ENCODE measurements at places on chromosomes 7 and 10. TPM values are rescaled to one million over a fixed set of nuclear protein-coding genes. Genes with fewer than 3 reads are reported as not detected.

The FAM131B gene
- total RNA-seq, result 0.54 TPM

The OR2A5 gene
- total RNA-seq, result not detected

The CYP2E1 gene
- 1.6 TPM for total RNA-seq

The NKX2-3 gene
- not detected for total RNA-seq

The CALHM3 gene
- total RNA-seq, result not detected

The OR2A1 gene
- total RNA-seq, result 0.39 TPM

The FAM180A gene
- 53.3 TPM for total RNA-seq

The SHH gene
- total RNA-seq, result not detected

The TBXAS1 gene
- 0.65 TPM for total RNA-seq

The PAPOLB gene
- total RNA-seq, result 0.39 TPM

The ATG9B gene
- total RNA-seq, result not detected

The MTURN gene
- total RNA-seq, result 25.4 TPM

The TUBAL3 gene
- total RNA-seq, result not detected

The GLCCI1 gene
- 25.2 TPM for total RNA-seq

The CCDC172 gene
- not detected for total RNA-seq

The IFIT1B gene
- not detected for total RNA-seq

The AQP1 gene
- total RNA-seq, result 0.86 TPM
